Activated naive CD8-positive, alpha-beta T cell treated with anti-CD3 and anti-CD28 coated beads, Interleukin-2, amount 50 U/mL, for 16 hours (primary cell): ENCODE measurements at places on chromosomes 1 and 21.

GRCh38 chr1:207181847-207182246 is 77.8 kb downstream of the C4BPA start:
- DNase-seq: no peak

- no peak for DNase-seq
Observed at GRCh38 chr21:21000591-21001175, 2.5 kb downstream of the NCAM2 start.

- DNase-seq: no peak
Observed at GRCh38 chr1:59115865-59116264, 181.0 kb upstream of the FGGY start.

GRCh38 chr1:236509647-236510401 is 14.0 kb upstream of the LGALS8 start:
- DNase-seq: no peak

GRCh38 chr1:149877211-149877946 is 22.0 kb upstream of the BOLA1 start:
- DNase-seq: no peak

DNA sequence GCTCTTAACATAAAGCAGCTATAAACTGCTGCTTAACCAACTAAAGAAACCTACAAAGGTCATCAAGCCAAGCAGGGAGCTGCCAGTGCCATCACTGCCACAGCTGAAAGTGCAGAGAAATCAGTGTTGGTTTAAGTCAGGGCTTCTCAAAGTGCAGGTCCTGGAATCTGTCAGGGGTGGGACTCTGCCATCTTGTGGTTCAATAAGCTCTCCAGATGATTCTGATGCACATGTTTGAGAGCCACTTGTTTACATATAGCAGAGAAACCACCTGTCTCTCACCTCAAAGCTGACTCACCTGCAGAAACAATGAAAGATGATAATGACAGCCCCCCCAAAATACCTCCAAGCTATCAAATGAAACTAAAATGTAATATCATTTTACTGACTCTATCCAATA is 49.3 kb downstream of the SH3GLB1 start:
- no peak for DNase-seq

- DNase-seq: no peak
Observed at GRCh38 chr1:156858555-156858956, 361 bp downstream of the INSRR start.

- no peak for DNase-seq
Observed at GRCh38 chr1:6301526-6301925, 40.6 kb upstream of the GPR153 start.

- no peak for DNase-seq
Observed at GRCh38 chr21:43928222-43929125, 63.5 kb downstream of the AGPAT3 start.

DNA sequence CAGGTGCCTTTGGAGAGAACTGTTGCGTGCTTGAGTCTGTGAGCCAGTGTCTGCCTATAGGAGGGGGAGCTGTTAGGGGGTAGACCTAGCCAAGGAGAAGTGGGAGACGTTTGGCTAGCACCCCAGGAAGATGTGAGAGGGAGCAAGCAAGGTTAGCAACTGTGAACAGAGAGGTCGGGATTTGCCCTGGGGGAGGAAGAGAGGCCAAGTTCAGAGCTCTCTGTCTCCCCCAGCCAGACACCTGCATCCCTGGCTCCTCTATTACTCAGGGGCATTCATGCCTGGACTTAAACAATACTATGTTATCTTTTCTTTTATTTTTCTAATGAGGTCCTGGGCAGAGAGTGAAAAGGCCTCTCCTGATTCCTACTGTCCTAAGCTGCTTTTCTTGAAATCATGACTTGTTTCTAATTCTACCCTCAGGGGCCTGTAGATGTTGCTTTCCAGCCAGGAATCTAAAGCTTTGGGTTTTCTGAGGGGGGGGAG is 2.4 kb downstream of the BTG2 start:
- DNase-seq: no peak

- no peak for DNase-seq
Observed at GRCh38 chr1:9823693-9823942, 147 bp downstream of the CLSTN1 start.

DNA sequence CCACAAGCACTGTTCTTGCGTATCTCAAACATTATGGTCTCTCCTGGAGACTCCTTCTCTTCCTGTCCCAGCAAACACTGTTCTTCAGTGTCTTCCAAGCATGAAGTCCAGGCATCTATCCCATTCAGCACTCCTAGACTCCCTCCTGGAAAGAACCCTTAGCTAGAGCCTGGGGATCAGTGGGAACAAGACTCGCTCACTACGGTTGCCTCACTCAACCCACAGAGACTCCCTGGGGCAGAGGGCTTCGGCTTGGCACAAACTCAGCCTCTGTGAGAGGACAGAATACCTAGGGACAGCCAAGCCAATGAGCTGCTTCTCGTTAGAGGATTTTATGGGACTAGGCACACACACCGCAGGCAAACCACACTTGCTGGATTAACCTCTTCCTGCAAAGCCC is 86.5 kb upstream of the IPO9 start:
- DNase-seq: no peak

GRCh38 chr1:205477121-205477758 is 21.4 kb upstream of the BLACAT1 start:
- DNase-seq: no peak

DNA sequence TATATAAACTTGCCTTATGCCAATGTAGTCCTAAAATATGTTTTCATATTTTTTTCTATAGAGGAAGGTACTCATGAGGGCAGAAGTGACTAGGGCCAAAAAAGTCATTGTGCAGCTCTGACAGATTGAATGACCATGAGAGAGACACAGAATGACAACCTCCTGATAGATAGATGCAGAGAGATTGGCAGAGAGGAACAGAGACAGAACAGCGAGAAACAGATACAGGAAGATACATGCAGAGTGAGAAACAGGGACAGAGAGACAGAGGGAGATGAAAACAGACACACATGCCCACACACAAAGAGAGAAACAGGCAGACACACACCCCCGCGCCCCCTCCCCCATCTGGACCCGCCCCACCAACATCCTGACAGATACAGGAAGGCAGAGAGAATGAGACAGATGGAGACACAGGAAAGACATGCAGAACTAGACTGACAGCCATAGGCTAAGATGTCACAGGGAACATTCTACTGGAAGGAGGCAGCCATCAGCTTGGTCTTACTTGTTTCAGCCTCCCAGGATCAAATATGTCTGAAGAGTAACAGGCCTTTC is 211.1 kb downstream of the ST6GALNAC3 start:
- no peak for DNase-seq

DNA sequence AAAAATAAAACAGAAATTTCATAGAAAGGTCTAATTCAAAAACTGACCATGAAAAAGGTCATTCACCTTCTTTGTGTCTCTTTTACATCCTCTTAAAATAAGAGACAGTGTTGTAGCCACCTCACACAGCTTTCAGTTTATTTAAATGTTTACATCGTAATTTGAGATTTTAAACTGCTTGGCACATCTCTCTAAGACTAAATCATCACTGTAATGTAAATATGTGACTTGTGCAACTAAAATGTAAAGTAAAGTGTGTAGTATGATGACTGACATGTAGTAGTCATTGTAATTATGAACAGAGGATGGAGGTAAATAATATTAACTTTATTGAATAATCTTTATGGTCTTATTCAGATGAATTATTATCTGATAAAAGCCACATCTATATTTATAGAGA is 283.9 kb downstream of the KCNT2 start:
- DNase-seq: no peak

DNA sequence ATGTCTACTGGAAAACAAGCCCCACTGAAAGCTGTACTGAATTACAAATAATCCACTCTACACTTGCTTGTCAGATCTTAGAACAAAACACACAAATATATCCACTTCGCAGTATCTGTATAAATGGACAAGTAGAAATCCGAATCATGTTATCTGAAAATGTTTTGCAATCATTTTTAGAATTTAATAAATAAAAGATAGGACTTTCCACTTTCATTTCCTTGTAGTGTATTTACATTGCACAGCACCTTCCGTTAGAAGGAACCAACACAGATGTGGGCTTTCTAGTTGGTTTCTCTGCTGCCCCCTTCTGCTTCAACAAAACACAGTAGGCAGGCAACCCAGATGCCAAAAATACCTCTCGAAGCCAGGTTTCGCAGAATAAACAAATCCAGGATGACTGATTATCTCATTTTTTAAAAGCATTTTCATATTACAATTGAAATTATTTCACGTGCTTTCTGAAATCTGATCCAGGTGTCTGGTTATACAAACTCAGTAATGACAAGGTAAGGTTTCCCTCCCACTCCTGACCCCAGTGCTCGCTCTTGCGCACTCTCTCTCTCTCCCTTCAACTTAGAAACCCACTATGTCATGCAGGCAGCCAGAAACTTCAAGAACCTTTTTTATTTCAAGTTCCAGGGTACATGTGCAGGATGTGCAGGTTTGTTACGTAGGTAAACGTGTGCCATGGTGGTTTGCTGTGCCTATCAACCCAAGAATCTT is 389.9 kb downstream of the SMYD3 start:
- DNase-seq: no peak

DNA sequence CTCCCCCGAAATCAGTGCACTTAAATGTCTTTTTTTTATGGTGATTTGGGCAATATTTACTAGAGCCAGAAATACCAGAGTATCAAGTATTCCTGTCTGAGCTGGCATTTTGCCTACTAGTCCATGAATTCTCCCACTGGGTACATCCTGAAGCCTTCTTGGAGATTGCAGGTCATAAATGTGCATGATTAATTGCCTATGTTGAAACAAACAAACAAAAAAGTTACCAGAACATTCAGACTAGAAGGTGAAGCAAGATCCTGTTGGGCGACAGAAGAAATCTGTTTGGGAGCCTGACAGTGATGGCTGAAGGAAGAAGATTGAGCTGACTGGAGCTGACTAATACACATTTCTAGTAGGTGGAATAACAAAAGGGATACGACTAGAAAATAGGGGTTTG is 127.4 kb upstream of the NRIP1 start:
- DNase-seq: no peak

DNA sequence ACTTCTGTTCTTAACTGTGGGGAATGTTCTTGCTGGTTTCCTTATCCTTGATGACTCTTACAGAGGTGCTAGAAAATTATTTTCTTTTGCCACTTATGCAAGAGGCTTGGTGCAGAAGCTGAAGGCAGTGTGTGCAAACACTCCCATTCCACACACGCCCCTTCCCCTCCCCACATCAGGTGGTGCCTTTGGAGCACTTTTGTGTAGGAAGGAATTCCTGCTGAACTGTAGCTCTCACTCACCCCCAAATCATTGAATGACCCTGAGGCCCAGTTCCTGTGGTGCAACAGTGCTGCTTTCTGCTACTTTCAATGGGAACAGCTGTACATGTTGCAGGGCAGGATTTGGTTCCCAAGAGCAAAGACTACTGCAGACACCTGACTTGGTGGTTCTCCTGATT is 101.8 kb downstream of the CD247 start:
- DNase-seq: no peak

DNA sequence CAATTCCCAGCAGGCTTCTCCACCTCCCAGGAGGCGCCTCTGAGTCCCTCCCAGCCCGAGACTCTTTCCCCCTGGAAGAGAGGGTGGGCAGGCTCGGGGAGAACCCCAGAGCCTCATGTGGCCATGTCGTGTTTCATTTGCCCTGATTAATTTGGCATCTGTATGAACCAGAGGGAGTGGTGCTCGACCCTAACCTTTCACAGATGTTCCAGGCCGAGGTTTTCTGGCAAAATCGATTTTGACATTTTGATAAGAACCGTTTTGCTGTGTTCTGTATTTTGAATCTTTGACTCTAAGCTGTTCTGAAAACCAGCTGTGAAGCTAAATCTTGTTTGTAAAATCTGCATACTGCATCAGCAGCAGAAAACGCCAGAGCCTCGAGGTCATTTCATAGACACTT is 367.4 kb downstream of the CAMTA1 start:
- no peak for DNase-seq

DNA sequence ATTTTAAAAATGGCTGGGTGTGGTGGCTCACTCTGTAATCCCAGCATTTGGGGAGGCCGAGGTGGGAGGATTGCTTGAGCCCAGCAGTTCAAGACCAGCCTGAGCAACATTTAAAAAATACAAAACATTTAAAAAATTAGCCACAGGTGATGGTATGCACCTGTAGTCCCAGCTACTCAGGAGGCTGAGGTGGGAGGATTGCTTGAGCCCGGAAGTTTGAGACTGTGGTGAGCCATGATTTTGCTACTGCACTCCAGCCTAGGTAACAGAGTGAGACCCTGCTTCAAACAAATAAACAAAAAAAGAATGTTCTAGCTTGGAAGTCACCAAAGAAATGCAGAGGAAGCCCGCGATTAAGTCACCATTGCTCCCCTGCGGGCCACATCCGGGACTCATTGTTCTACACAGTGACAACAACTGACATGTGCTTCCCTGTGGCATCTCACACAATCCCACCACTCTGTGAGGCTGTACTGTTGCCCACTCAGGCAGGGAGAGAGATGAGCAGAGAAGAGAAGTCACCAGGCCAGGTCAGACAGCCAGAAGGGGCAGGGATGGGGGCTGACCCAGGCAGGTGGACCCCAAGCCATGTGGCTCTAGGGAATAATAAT is 18.4 kb upstream of the SPATC1L start:
- DNase-seq: no peak

DNA sequence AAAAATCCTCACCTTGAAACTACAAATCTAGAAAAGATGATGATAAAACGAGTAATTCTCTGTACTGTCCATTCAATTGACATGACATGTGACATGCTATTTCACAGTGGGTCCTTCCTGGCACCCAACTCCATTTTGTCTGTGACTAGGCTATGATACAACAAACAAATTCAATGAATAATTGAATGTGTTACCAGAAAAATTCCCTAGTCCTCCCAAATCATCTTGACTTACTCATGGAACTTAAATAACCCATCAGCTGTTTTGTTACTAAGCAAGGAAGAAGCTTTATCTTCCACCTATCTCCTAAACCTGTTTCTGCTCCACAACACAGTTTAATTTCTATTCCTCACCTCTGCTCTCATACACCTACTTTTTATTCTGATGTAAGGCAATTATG is 30.4 kb downstream of the B3GALNT2 start:
- DNase-seq: no peak

DNA sequence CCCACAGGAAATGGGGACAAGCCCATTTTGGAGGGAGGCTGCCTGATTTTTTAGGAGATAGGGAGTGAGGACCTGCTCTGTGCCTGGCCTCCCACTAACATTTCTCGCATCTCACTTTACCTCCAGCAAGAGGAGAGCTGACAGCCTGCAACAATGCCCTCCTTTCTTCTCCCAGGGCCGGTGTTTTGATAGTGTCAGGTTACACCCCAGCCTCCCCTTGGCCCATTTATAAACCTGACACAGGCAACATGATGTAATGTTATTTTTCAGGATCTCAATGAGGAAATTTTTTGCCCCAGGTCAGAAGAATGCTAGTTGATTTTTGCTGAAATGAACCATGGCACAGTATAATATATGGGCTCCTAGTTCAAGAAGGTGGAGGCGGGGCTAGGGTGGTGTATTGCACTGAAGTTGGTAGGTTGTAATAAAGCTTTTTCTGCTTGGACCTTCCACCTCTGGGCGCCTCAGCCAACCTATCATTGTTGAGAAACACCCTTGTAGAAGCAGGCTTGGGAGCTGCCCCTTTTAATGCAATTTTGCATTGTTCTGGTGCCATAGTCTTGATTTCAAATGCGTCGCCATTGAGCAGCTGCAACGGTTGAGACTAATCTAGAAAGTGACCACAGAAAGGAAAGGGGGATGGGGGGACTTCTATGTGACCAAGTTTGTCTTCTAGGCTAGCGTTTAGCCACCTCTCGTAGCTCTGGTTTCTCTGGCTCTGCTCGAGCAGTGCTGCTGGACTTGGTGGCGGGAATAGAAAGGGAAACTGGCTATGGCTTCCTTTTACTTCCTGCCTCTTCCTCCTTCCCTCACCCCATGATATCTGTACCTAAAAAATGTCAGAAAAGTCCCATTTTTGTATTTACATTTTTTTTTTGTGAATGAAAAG is 53.0 kb downstream of the PBX1 start:
- DNase-seq: no peak

GRCh38 chr1:234586892-234587485 is 23.0 kb downstream of the IRF2BP2 start:
- no peak for DNase-seq
